ENCODE measurements at places on chromosomes 1 and 21. TPM values are rescaled to one million over a fixed set of nuclear protein-coding genes. Genes with fewer than 3 reads are reported as not detected.

The CTH gene
- total RNA-seq, result 8.5 TPM

The ADAMTS5 gene
- 8.4 TPM for total RNA-seq

The VWA5B1 gene
- not detected for total RNA-seq

The REN gene
- total RNA-seq, result not detected

The ZFP69B gene
- total RNA-seq, result 0.44 TPM

The NBPF11 gene
- total RNA-seq, result 4.3 TPM

The KRTAP19-1 gene
- total RNA-seq, result not detected

The THEM5 gene
- not detected for total RNA-seq

The OR2AK2 gene
- total RNA-seq, result not detected

The HSD3B1 gene
- not detected for total RNA-seq

The RNU1-1 gene
- under 0.01 TPM for total RNA-seq

The OR2T11 gene
- not detected for total RNA-seq

The CD48 gene
- total RNA-seq, result not detected

The CCDC30 gene
- total RNA-seq, result 0.81 TPM

Measured in cardiac ventricle fibroblast (primary cell).